ENCODE measurements at places on chromosomes 3 and 15.

GRCh38 chr3:39934696-39935095 lies 125.3 kb downstream of the MYRIP start:
- no peak for DNase-seq

GRCh38 chr3:143276592-143276991 lies 157.0 kb downstream of the CHST2 start:
- DNase-seq, result no peak

GRCh38 chr3:143973259-143974021 lies 1.8 kb downstream of the DIPK2A start:
- no peak for DNase-seq

DNA sequence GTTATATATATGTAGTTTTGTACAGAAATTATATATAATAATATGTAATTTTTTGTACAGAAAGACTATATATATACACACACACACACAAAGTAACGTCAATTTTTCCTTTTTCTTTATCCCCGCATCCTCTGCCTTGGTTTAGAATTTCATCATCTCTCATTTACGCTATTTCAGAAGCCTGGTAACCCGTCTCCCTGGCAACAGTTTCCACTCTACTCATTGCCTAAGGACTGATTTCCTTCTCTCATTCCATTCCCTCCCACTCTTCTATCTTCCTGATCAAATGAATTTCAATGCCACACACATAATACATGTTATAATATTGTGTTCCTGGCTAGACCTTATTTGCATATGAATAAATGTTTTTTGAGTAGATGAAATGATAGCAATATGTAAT lies 47.8 kb upstream of the NDN start:
- DNase-seq, result no peak
